ENCODE measurements at places on chromosomes 2 and 18. TPM values are rescaled to one million over a fixed set of nuclear protein-coding genes. Genes with fewer than 3 reads are reported as not detected.

Gene ABCB11
- not detected for total RNA-seq

Gene C2orf76
- total RNA-seq = not detected

Gene EXOC6B
- 32.4 TPM for total RNA-seq

Gene TUBA4B
- total RNA-seq = not detected

Gene UGT1A8
- not detected for total RNA-seq

Gene ENOSF1
- 178 TPM for total RNA-seq

Gene TANC1
- 45.4 TPM for total RNA-seq

Gene CAPN14
- total RNA-seq = not detected

Gene TMEM169
- total RNA-seq = 7.3 TPM

Gene HOXD13
- total RNA-seq = not detected

Gene RNU2-63P
- not detected for total RNA-seq

Gene PSMA8
- not detected for total RNA-seq

Gene ACTG2
- 134 TPM for total RNA-seq

Gene TUBB8B
- not detected for total RNA-seq

Gene CRYBA2
- total RNA-seq = not detected

Gene KANSL1L
- 39.6 TPM for total RNA-seq

Gene ELOA2
- total RNA-seq = not detected

Gene UPP2
- total RNA-seq = not detected

Gene ZSWIM2
- total RNA-seq = not detected

Gene HDLBP
- total RNA-seq = 308 TPM

Gene DNAH7
- 0.21 TPM for total RNA-seq

Gene GTF2A1L
- total RNA-seq = 22.2 TPM

Gene PER2
- 21.6 TPM for total RNA-seq

Gene TRIM43B
- not detected for total RNA-seq

Gene COL3A1
- total RNA-seq = 411 TPM

Gene CSRNP3
- total RNA-seq = 2.8 TPM

Gene NR4A2
- total RNA-seq = 8.7 TPM

Gene CGREF1
- 3.5 TPM for total RNA-seq

Gene FEV
- total RNA-seq = not detected

Gene LOXHD1
- not detected for total RNA-seq

Gene STPG4
- not detected for total RNA-seq

Gene COBLL1
- 13.3 TPM for total RNA-seq

Gene SOWAHC
- 20.8 TPM for total RNA-seq

Gene REG1B
- total RNA-seq = not detected

Gene CD8B2
- not detected for total RNA-seq

Gene TMEM37
- 2.3 TPM for total RNA-seq

Gene SOX11
- total RNA-seq = not detected

Gene PLEKHA3
- total RNA-seq = 4.8 TPM

Gene NEB
- total RNA-seq = 0.53 TPM

Gene RAB17
- 0.32 TPM for total RNA-seq

Gene EGR4
- total RNA-seq = not detected

Gene PCARE
- not detected for total RNA-seq

Gene CTIF
- 55.3 TPM for total RNA-seq

Gene FNDC4
- total RNA-seq = 18.1 TPM

Gene SKA1
- not detected for total RNA-seq

Gene SLC4A5
- 0.11 TPM for total RNA-seq

Gene DPP4
- total RNA-seq = 1.7 TPM

Gene IL18R1
- 1.9 TPM for total RNA-seq

All from ascending aorta (tissue), 2 donors.